ENCODE measurements at places on chromosomes 2 and 18. TPM values are rescaled to one million over a fixed set of nuclear protein-coding genes. Genes with fewer than 3 reads are reported as not detected.

GRCh38 chr18:56276466-56276865, 361.9 kb downstream of the TXNL1 start:
- no peak overlapping the region for H3K4me3 ChIP-seq
- H3K4me1 ChIP-seq: no peaks in the 10 kb centered on the region
- no peaks in the 10 kb centered on the region for H3K36me3 ChIP-seq
- H3K27ac ChIP-seq: no peak overlapping the region
- H3K27me3 ChIP-seq: no peaks in the 10 kb centered on the region

DNA sequence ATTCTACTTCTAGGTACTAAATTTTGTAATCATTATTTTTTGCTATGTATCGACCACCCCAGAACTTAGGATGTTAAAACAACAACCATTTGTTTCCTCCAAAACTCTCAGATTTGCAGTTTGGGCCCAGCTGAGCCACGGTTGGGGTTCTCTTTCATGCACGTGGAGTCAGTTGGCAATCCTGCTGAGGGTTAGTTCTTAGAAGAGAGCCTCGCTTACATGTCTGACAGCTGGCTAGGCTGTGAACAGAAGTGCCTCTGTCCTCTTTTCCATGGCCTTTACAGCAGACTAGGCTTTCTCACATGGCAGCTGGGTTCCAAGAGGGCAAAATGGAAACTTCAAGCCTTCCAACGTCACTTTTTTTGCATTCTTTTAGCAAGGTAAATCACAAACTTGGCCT, 9.3 kb upstream of the RGPD4 start:
- no peak overlapping the region for H3K27ac ChIP-seq
- H3K4me3 ChIP-seq: no peak overlapping the region

GRCh38 chr18:65527879-65528633, 222.8 kb upstream of the CDH7 start:
- no peaks in the 10 kb centered on the region for H3K4me1 ChIP-seq
- no peaks in the 10 kb centered on the region for H3K27me3 ChIP-seq
- no peak overlapping the region for H3K4me3 ChIP-seq

DNA sequence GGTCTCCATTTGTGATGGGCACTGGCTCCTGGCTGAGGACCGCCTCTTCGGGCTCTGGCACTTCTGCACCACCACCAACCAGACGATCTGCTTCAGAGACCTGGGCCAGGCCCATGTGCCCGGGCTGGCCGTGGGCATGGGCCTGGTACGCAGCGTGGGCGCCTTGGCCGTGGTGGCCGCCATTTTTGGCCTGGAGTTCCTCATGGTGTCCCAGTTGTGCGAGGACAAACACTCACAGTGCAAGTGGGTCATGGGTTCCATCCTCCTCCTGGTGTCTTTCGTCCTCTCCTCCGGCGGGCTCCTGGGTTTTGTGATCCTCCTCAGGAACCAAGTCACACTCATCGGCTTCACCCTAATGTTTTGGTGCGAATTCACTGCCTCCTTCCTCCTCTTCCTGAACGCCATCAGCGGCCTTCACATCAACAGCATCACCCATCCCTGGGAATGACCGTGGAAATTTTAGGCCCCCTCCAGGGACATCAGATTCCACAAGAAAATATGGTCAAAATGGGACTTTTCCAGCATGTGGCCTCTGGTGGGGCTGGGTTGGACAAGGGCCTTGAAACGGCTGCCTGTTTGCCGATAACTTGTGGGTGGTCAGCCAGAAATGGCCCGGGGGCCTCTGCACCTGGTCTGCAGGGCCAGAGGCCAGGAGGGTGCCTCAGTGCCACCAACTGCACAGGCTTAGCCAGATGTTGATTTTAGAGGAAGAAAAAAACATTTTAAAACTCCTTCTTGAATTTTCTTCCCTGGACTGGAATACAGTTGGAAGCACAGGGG, 5.5 kb downstream of the TMEM37 start:
- no peaks in the 10 kb centered on the region for H3K4me1 ChIP-seq
- no peak overlapping the region for H3K4me3 ChIP-seq
- no peaks in the 10 kb centered on the region for H3K36me3 ChIP-seq
- H3K27me3 ChIP-seq: peaks cover 11% of the 10 kb centered on the region
- no peak for DNase-seq

GRCh38 chr18:34591920-34592444, 118.1 kb upstream of the DTNA start:
- no peaks in the 10 kb centered on the region for H3K27me3 ChIP-seq
- H3K4me1 ChIP-seq: no peaks in the 10 kb centered on the region

The ST8SIA5 gene
- not detected for total RNA-seq
